ENCODE measurements at places on chromosomes 1 and 21.

DNA sequence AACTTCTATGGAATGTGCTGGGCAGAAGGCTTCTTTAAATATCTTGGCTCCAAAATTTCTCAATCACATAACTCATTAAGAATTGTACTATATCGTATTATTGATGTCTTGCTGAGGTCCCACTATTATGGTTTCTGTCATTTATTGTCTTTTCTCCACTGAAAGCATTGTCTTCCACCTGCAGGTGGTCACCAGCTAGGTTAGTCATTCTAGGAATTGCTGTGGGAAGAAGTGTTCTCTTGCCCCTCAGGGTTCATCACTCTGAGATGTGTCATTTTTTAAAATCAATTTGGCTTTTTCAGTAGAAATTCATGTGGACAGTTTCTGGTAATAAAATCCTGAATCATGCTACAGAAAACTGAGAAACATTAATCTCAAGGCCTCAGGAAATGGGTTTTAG lies 66.1 kb downstream of the NCAM2 start:
- DNase-seq: no peak

DNA sequence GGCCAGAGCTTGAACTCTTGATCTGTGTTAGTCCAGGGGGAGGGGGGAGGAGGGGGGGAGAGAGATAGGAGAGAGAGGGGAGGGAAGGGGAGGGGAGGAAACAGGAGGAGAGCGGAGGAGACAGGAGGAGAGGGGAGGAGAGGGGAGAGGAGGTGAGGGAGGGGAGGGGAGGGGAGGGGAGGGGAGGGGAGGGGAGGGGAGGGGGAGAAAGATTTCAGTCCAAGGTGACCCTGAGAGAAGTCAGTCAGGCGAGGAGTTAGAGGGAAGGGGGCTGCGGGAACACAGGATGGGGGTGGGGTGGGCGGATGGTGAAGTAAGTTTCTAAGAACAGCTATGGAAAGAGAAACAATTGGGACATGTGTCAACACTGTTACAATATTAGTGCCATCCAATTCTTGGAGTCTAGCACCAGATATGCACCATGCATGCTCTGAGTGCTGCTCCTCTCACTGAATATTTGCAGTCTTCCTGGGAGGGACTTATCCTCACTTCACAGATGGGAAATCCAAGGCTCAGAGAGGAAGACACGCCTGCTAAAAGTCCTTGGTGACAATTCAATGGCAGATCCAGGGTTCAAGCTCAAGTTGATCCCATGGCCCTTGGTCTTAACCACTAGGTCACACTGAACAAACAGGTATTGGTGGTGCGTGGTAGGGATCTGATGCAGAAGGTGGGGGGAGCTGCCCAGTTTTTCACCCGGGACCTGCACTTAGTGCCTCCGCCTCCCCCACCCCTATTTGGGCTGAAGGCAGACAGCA lies 42.5 kb upstream of the ECE1 start:
- no peak for DNase-seq

GRCh38 chr1:104856091-104856490 lies 1106.4 kb downstream of the AMY1C start:
- DNase-seq: no peak

- no peak for DNase-seq
These were observed 17.7 kb downstream of the RGS8 start for GRCh38 chr1:182666706-182667105.

DNA sequence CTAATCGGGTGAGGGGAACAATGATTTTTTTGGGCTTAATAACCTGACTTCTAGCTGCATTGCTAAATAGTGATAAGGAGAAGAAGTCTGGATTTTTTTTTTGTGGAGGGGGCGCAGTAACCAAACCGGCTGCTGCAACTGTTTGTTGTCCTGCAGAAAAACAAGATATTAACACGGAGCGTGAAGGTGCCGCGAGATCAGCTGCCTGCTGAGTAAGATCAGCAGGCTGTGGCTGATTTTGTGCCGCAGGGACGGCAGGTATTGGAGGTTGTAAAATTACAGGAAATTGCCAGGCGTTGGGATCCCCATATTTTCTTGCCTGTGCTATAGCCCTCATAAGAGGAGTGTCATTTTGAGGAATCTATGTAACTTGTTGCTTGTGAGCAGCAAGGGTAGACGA lies 8.7 kb upstream of the LRRC47 start:
- no peak for DNase-seq

DNA sequence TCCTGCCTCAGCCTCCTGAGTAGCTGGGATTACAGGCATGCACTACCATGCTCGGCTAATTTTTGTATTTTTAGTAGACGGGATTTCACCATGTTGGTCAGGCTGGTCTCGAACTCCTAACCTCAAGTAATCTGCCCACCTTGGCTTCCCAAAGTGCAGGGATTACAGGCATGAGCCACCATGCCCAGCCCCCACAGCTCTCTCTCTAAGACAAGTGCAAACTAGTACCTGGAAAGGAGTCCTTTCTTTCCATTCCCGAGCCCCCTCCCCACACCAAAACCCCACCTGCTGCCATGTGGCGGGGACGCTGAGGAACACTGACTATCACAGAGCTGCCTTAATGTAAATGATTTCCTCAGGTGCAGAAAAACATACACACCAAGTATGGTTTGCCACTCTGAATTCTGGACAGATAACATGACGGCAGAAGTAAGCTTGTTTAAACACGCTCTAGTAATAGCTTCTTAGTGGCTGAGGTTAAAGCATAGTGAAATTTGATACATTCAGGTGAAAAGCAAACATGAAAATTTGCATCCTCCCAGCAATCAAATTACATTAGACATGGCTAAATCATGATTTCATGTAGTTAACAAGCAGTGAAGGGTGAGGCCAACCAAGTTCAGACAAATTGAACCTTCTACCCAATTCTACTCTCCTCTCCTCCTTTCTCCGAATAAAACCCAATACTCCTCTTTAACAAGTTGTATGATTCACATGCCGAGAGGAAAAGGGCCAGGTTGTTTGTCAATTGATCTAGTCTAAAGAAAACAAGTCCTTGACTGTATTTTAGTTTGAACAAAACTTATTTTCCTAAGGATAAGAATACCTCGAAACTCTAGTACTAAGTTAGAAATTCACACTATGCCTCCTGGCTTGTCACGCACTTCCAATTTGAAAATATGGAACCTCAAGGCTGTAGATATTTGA lies 19.8 kb downstream of the ERRFI1 start:
- no peak for DNase-seq

GRCh38 chr1:82589588-82589987 lies 788.9 kb downstream of the ADGRL2 start:
- no peak for DNase-seq

DNA sequence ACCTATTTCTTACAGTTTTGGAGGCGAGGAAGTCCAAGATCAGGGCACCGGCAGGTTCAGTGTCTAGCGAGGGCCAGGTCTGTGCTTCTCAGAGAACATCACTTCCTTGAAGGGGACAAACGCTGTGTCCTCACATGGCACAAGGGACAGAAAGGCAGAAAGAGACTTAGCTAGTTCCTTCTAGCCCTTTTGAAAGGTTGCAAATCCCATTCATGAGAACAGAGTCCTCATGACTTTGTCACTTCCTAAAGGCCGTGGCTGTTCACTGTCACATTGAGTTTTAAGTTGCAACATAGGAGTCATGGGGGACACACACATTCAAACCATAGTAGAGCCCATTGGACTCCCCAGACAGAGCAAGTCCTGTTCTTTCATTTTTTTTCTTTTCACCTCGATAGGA lies 27.4 kb downstream of the PER3 start:
- DNase-seq: no peak

- DNase-seq: no peak
These were observed 204.7 kb upstream of the EDN2 start for GRCh38 chr1:41689139-41689538.

- DNase-seq: no peak
These were observed 2.2 kb downstream of the SCYL3 start for GRCh38 chr1:169891539-169891885.

GRCh38 chr1:147214842-147215539 lies 10.1 kb downstream of the FMO5 start:
- DNase-seq: no peak

- DNase-seq: no peak
These were observed 159.1 kb upstream of the C8B start for GRCh38 chr1:57124768-57125446.

DNA sequence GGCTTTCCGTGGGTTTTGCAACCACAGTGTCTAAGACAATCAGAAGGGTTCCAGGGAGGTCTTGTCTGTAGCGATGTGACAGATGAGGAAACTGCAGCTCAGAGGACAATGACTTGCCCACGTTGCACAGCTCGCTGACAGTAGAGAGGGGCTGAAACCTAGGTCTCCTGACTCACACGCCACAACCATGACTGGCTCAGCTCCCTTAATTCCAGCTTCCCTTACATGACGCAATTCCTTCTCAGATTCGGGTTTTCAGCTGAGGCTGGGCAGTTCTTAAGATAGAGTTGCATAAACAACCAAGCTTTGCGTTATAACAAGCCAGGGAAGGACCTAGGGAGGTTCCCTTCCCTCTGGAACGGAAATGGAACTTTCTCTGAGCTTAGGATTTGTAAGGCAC lies 36.3 kb downstream of the DHCR24 start:
- DNase-seq: no peak

- no peak for DNase-seq
These were observed 66.1 kb upstream of the AKT3 start for GRCh38 chr1:243916160-243916559.

GRCh38 chr1:156712626-156713025 lies 7.2 kb upstream of the CRABP2 start:
- no peak for DNase-seq

DNA sequence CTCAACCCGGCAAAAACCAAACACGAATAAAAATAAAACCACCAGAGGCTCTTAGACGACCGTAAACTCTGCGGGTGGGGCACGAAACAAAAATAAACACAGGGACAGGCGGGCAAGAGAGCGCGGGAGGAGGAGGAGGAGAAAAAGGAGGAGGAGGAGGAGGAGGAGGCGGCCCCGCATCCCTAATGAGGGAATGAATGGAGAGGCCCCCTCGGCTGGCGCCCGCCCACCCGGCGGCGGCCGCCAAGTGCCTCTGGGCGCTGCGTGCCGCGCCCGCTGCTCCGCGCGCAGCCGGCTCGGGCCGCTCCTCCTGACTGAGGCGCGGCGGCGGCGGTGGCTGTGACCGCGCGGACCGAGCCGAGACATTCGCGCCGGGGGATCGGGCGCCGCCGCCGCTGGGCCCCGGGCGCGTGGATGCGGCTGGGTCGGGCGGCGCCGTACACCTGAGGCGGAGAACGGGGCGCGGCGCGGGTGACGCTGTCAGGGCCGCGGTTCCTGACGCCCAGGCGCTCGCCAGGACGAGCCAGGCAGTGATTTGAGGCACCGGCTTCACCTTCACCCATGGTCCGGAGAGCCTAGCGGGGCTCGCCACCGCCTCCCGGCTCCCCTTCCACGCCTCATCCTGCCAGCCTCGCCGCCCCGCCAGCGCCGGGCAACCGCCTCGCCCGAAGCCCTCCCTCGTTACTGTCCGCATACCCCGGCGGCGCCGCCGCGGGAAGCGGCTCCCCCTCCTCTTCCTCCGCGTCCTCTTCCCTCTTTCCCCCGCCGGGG lies at the start of gene MARK1:
TSS of gene MARK1 (plus strand) at position 229 of the 771 bp plus-strand sequence. CDS start 687 bp downstream, outside the sequence.
- no peak for DNase-seq

DNA sequence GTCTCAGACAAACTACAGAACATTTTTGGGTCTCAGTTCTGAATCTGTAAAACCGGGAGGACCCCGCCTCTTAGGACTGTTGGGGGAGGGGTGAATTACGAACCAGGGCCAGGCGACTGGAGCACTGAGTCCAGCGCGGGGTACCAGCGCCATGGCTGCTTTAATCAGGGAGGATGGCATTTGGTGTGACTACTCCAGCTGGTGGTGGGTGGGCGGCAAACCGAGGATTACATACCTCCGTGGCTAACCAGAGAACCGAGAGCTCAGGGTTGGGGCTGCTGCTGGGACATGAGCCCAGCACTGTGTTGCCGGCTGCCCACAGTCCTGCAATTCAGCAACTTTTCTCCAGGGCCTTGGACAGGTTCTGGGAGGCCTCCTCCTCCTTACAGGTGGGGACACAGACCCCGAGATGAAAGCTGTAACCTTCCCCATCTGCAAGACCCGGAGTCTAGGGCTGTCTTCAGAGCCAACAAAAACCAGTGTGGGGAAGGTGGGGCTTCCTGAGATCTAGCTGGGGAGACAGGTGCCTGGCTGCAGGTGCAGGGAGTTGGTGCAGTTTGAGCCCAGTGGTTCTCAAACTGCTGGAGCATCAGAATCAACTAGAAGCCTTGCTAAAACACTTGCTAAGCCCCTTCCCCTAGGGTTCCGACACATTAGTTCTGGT lies 273.5 kb downstream of the FOXD2 start:
- DNase-seq: no peak

DNA sequence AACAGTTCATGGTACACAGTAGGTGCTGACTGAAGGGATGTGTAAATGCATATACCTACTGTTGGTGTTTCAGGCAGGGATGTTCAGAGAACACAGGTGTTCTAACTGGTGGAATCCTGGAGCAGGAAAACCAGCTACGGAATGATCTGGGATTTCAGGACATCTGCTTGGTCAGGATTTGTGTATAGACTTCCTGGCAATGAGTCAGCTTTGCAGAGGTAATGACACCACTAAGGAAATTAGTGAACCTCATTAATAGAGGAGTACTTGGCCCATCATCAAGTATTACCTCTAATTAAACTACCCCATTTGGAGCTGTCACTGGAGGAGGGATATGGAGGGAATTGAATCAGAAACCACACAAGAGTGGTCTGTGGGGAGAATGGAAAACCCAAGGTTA lies 7.3 kb downstream of the MRPL37 start:
- no peak for DNase-seq

DNA sequence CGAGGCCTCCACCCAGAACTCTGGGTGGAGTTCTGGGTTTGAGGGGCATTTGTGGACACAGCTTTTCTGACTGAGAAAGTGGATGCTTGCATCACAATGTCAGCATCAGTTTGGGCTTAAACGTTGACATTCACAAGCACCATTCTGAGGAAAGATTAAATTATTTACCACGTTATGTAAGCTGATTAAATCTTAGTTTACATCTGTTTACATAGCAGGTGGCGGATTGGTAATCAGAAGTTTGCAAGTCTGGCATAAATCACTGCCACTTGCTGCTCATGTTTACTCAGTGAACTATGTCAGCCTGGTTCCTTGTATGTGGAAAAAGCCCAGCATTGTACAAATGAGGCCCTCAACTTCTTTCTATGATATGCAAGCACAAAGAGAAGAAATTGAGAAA lies 310.1 kb downstream of the PAPPA2 start:
- DNase-seq: no peak

DNA sequence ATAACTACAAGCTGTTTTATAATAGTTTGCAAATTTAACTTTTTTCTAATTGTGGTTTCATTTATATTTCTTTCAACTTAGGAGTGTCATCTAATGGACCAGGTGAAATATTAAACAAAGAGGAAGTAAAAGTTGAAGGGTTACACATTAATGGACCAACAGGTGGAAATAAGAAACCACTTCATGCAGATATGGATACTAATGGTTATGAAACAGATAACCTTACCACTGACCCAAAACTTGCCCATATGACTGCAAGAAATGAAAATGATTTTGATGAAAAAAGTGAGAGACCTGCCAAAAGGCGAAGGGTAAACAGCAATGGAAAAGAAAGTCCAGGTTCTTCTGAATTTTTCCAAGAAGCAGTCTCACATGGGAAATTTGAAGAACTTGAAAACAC lies 59.7 kb downstream of the MIER1 start:
- no peak for DNase-seq

GRCh38 chr1:213719462-213719861 lies 268.3 kb upstream of the PROX1 start:
- no peak for DNase-seq

Data from stimulated activated CD4-positive, alpha-beta T cell treated with anti-CD3 and anti-CD28 coated beads, Interleukin-12 subunit alpha, Interleukin-12 subunit beta, amount 100 ng/mL, for 48 hours (primary cell).